CD4-positive, CD25-positive, alpha-beta regulatory T cell (primary cell): ENCODE measurements at places on chromosomes 6 and 20.

GRCh38 chr6:110395221-110395620 lies 20.2 kb downstream of the DDO start:
- no peak for DNase-seq

DNA sequence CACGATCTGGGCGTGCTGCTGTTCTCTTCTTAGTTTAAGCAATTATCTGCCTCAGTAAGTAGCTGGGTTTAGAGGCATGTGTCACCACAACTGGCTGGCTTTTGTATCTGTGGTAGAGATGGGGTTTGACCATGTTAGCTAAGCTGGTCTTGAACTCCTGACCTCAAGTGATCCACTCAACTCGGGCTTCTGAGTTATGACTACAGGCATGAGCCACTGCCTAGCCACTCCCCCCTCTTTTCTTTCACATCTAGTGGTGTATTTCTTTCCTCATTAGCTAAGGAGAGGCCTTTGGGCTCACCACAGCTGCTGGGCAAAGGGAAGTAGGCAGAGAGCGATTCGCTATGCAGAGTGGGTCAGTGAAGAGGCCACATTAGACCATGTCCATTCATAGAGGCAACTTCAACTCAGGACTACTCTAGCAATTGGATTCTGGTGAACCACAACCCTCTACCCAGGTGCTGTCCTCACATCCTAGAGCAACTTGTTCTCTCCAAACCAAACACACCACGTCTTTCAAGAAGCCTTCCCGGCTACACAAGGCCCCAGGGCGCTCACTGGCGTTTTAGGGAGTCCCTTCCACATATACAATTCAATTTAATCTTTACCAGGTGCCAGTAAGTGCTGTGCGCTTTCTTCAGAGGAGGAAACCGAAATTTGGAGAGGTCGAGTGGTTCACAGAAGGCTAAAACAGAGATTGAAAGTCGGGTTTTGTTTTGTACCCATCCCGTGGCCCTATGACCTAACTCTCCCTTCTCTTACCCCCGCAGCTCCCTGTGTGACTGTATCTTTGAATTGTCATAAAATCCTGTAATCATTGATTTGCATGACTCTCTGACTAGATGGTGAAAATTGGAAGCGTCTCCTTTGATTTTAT lies 26.5 kb upstream of the GFOD1 start:
- DNase-seq = no peak

DNA sequence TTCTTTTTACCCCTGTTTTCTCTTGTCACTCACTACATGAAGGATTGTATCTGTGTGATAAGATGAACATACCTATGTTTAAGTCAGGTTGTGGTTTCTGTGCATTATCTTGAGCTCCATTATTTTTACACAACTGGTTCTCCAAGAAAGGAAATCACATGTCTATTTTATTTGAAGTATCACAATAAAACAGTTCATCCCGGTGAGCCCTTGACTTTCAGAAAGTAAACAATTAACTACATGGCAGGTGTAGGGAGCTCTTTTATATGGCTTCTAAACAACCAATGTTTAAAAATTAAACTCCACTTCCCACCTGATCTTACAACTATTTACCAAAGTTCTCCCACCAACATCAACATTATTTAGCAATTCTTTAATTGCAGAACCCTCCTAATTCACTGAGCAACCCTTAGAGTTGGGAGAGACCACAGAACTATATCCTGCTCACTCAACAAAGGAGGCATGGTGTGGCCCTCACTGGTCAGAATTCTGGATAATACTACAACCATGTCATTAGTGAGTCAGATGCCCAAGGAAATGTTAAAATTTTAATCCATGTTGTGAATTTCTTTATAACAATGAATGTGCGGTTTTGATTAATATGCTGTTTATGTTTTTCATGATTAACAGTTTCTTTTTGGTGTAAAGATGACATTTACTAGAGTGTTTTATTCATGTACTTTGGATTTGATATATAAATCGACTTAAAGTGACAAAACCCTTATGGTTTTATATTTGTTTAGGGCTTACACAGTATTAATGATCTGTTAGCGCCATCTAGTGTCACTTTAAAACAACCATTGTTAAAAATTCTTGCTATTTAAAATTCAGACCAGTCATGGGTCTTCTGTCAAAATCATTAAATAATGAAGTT lies 50.0 kb upstream of the SCGN start:
- no peak for DNase-seq

GRCh38 chr6:157732416-157733161 lies 90.5 kb upstream of the SNX9 start:
- no peak for DNase-seq

GRCh38 chr20:51492167-51493092 lies 50.1 kb downstream of the NFATC2 start:
- DNase-seq = no peak

- peak; percentile 22 for DNase-seq
Observed at GRCh38 chr6:36245572-36246061, 24.2 kb upstream of the PNPLA1 start.

- peak; percentile 93 for DNase-seq
Observed at GRCh38 chr6:70651326-70651905, 16.3 kb upstream of the SMAP1 start.

GRCh38 chr6:14051355-14051754 lies 66.2 kb upstream of the CD83 start:
- no peak for DNase-seq

GRCh38 chr20:61134296-61135030 lies 117.6 kb upstream of the CDH4 start:
- DNase-seq = no peak

DNA sequence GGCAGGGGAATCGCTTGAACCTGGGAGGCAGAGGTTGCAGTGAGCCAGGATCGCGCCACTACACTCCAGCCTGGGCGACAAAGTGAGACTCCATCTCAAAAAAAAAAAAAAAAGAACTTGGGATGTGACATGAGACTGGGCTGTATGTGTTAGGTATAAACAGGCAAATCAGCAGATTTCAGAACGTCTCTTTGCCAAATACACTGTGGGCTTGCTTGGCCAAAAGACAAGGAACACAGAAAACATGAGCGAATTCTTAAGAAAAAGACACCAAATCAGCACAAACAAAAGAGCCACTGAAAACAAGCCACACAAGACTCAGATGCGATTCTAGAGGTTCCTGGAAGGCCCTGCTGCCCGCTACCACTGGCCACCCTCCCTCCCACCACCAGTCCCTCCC lies 12.5 kb downstream of the ETV7 start:
- DNase-seq = no peak

- no peak for DNase-seq
Observed at GRCh38 chr6:14440940-14441781, 323.6 kb downstream of the CD83 start.

DNA sequence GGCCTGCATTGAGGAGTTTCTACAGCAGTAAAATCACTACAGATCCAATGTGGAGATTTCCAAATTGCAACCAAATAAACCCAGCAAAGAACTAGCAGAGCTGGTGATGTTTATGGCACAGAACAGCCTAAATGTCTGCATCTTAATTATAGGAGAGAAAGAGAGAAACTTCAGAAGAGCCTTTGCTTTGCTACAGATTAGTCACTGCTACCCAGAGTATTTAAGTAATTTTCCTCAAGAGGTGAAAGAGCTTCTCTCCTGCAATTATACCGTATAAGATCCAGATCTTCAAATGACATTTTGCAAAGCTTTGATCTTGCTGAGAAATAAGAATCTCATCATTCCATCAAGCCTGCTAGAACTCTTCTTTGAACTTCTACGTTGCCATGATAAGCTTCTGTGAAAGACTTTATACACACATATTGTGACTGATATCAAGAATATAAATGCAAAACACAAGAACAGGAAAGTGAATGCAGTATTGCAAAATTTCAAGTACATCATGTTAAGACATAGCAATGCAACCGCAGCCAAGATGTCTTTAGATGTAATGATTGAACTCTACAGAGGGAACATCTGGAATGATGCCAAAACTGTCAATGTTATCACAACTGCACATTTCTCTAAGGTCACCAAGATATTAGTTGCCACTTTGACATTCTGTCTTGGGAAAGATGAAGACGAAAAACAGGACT lies 48.0 kb downstream of the MKKS start:
- no peak for DNase-seq

- DNase-seq = no peak
Observed at GRCh38 chr6:80364149-80364548, 257.7 kb downstream of the BCKDHB start.

DNA sequence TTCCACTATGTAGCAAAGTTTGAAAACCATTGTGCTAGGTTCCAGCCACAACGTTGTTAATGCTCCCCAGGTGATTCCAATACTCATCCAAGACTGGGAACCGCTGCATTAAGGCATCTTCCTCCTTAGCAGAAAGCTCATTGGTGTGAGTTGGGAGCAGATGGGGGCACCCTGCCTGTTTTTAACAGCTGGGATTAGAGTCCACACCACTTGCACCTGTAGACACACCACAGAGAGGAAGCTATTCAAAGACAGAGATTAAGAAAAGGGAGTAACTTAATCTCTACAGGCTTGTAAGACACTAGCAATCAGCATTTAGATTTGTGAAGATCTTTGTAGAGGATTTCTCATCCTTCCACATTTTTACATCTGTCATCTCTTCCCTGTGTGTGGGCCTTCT lies 333.9 kb upstream of the SOX4 start:
- no peak for DNase-seq

DNA sequence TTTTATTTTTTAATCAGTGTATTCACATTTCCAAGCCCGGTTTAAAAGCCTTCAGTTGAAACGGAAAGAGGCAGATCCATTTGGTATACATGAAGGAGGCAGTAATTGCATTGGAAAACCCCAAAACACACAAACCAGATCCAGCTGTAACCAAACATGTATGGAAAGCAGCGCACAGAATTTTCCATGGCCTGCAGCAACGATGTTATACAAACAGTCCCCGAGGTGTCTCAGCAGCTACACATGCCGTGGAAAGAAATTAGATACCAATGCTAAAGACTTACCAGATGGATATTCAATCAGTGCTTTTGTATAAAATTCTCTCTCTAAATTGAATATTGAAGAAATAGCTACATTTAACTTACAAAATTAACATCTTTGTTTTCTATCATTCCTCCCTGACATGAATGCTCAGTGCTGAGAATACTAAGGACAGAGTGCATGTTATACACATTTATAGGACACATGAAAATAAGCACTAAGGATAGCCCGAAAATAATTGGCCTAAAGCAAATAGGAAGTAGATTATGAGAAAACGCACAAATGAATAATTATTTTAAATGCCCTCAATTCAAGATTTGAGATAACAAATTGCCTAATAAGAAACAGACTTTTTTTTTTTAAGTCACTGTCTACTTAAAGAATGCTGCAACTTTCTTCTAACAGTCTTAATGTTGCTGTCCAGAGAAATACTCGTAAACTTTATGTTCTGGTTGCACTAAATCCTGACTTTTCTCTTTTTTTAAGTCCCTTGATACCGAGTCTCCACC lies 713.1 kb downstream of the HDGFL1 start:
- DNase-seq = no peak
